NCI-H2227 treated with DMSO at 0.1 percent for 48 hours (cell line): ENCODE measurements at places on chromosomes 5 and 9.

GRCh38 chr9:118561051-118561450 lies 808.2 kb downstream of the BRINP1 start:
- peak; percentile 1 for DNase-seq

DNA sequence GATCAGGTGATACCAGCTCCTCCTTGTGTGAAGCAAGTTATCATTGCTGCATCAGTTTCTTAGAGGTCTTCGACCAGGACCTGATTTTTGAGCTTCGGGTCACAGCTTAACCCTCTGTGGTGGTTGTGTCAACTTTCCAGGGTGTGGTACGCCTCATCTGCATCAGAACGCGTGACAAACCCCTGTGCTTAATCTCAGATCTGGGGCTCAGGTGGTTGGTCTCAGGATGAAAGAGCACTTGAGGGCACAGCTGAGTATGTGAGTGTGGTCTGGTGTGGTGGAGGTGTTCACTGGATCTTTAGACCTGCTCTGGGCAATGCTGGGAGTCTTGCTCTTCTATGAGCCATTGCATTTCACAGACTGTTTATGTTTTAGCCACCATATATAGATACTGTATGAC lies 64.1 kb downstream of the OSTF1 start:
- DNase-seq, result no peak

DNA sequence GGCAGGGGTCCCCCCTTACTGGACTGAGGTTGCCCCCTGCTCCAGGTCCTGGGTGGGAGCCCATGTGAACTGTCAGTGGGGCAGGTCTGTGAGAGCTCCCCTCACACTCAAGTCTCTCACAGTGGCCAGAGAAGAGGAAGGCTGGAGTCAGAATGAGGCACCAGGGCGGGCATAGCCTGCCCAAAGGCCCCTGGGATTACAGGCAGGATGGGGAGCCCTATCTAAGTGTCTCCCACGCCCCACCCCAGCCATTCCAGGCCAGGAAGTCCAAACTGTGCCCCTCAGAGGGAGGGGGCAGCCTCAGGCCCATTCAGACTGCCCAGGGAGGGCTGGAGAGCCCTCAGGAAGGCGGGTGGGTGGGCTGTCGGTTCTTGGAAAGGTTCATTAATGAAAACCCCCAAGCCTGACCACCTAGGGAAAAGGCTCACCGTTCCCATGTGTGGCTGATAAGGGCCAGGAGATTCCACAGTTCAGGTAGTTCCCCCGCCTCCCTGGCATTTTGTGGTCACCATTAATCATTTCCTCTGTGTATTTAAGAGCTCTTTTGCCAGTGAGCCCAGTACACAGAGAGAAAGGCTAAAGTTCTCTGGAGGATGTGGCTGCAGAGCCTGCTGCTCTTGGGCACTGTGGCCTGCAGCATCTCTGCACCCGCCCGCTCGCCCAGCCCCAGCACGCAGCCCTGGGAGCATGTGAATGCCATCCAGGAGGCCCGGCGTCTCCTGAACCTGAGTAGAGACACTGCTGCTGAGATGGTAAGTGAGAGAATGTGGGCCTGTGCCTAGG lies at the start of gene CSF2:
TSS of gene CSF2 (plus strand) at position 559 of the 783 bp plus-strand sequence. CDS start at position 594, 35 bp downstream.
- DNase-seq, result no peak

- no peak for DNase-seq
Observed at GRCh38 chr5:10977011-10977410, 216.0 kb upstream of the DAP start.

DNA sequence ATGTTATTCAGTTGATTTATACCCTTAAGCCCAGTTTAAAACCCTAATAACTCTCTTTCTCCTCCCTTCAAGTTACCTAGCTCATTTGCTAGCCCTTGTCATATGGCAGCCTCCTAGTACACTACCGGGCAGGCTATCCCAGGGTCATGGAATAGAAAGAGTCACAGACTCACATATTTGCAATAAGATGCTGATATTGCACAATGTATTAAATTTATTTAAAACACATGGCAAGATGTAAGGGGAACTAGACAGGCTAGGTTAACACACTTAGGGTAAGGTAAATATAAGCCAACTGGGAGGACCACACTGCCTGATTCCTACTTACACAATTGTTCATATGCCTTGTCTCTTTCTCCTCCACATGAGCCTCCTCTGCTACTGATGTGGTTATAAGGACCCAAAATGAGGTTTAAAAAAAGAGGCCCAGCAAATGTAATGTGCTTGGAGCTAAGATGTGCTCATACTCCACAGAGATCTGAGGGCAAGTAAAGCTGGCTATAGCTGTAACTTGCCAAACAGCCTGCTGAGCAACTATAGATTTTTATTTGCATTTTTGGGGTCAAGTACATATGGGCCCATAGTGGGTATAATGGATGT lies 130.0 kb downstream of the ENC1 start:
- DNase-seq, result no peak

DNA sequence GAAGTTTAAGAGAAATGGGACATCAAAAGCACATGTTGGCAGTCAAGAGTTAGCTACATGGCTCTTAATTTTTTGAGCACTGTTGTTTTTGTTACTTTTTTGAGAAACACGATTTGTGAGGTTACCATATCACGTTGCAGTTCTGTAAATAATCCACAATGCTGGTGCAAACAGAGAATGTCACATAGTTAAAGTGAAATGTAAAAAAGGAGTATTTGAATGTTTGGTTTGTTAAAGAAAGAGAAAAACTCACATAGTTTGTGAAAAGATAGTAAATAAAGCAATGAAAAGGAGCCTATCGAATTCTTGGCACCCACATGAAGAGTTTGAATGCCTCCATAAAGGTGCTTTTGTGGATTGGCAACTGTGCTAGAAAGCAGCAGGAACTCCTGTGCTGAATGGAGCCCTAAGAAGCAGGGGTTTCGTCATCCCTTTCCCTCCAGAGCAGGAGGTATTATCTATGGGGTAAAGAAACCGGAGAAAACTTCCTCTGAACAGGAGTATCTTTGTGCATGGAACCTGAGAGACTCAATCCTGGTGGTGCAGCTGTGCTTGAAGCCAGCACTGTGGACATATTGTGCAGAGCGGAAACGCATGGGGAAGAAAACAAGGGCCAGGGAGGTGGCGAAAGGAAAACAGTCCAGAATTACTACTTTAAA lies 148.5 kb upstream of the OTULINL start:
- DNase-seq, result no peak

- DNase-seq, result no peak
Observed at GRCh38 chr5:142439207-142439860, 114.5 kb upstream of the SPRY4 start.

- no peak for DNase-seq
Observed at GRCh38 chr5:16502866-16503265, 37.3 kb upstream of the ZNF622 start.

DNA sequence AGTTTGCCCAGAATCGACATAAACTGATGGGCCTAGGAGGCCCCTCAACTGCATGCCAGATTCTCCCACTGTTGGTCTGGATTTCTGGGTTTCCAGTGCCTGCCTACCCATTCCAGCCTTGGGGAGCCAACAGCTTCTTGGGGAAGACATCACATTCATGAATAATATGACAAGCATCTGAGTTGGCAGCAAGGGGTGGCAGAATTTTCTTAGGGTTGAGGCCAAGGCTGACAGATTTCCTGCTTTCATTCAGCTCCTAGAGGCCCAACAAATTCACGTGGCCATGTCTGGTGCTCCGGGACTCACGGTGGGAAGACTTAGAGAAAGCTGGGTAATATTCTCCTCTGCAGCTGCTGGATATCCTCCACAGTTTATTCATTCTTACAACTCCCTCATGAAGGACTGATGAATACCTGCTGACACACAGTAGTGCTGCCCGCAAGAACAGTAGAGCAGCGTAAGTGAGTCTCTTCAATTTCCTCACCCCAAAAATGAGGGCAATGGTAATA lies 305.0 kb upstream of the TNC start:
- no peak for DNase-seq

DNA sequence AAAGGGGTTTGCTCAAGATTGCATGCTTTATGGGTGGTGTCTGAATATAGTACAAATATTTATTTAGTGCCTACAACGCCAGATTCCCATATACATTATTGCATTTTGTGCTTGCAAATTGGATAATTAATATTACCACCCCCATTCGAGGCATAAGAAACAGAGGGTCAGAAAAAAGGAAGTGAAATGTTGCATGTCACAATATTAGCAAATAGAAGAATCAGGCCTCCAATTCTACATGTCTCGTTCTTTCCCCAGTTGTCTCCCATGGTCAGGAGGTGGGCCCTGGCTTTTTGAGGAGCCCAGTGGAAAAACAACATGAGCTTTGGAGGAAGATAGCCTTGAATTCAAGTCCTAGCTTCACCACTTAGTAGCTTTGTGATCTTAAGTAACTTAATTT lies 98.1 kb upstream of the CCDC112 start:
- no peak for DNase-seq

GRCh38 chr5:3030511-3031165 lies 279.2 kb upstream of the IRX2 start:
- DNase-seq, result no peak

GRCh38 chr5:134554319-134555222 lies 29.1 kb downstream of the JADE2 start:
- DNase-seq, result no peak

GRCh38 chr9:113973963-113974413 lies 97.9 kb downstream of the ZNF618 start:
- no peak for DNase-seq

- no peak for DNase-seq
Observed at GRCh38 chr5:1479581-1480188, 34.4 kb upstream of the SLC6A3 start.

DNA sequence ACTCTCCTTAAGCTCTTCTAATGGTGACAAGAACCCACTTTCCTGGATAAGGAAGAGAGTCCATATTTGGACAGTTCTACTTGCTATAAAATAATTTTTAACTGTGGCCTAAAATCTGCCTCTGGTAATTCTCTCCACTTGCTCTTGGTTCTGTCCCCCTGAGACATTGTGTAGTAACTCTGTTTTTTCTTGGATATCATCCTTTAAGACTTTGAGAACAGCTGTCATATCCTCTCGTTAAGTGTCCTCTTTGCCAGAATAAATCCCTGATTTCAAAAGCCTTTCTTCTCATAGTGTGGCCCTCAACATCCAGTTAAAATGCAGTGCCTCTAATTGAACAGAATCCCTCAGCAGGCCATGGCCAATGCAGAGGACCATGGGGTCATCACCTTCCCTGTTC lies 101.5 kb downstream of the ARHGEF28 start:
- DNase-seq, result no peak
